Stimulated activated naive B cell treated with anti-CD40 and anti-IgM and Interleukin-4, amounts not matched to agents 10 μg/mL and 1 μg/mL and 100 μg/mL, for 72 hours (primary cell): ENCODE measurements at places on chromosomes 5 and 9.

- DNase-seq, result no peak
Measured at GRCh38 chr5:66891184-66891925, 295.2 kb downstream of the MAST4 start.

DNA sequence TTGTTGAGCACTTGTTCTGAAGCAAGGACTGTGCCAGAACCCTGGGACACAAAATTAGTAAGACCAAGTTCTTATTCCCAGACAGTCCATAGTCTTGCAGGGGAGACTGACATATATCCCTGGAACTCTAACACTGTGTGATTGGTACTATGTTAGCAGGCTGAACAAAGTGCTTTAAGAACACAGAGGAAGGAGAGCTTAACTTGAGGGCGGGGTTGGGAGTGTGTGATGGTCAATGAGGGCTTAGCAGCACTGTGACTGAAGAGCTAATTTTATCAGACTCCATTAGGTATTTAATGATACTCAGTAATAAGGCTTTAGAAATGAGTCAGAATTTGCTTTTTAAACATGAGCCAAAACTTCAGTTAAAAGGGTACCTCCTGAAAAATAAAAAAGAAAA, 14.9 kb upstream of the SPATA24 start:
- no peak for DNase-seq

- no peak for DNase-seq
Measured at GRCh38 chr5:66989286-66989685, 207.3 kb downstream of the CD180 start.

GRCh38 chr5:41575110-41575779, 64.8 kb upstream of the PLCXD3 start:
- DNase-seq, result no peak

DNA sequence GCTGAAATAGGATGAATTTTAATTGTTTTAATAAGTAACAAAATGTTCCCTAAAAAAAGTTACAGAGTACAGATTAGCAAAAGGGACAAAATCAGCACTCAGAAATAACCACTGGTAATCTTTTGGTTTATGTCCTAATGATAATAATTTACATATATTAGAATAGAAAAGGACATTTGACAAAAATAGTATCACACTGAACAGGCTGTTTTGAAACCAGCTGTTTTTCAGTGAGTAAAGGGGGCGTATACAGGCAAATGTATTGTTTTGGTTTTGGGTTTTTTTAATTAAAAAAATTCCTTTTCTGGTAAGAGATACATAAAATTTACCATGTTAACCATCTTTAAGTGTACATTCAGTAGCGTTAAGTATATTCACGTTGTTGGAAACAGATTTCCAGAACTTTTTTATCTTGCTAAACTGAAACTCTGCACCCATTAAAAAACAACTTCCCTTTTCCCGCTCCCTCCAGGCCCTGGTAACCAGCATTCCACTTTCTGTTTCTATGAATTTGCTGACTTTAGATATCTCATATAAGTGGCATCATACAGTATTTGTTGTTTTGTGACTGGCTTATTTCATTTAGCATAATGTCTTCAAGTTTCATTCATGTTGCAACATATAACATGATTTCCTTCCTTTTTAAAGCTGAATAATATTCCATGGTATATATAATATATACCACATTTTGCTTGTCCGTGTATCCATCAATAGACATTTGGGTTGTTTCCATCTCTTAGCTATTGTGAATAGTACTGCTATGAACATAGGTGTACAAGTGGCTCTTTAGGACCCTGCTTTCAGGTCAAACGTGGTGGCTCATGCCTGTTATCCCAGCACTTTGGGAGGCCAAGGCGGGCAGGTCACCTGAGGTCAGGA, 20.6 kb upstream of the LARP1 start:
- no peak for DNase-seq

DNA sequence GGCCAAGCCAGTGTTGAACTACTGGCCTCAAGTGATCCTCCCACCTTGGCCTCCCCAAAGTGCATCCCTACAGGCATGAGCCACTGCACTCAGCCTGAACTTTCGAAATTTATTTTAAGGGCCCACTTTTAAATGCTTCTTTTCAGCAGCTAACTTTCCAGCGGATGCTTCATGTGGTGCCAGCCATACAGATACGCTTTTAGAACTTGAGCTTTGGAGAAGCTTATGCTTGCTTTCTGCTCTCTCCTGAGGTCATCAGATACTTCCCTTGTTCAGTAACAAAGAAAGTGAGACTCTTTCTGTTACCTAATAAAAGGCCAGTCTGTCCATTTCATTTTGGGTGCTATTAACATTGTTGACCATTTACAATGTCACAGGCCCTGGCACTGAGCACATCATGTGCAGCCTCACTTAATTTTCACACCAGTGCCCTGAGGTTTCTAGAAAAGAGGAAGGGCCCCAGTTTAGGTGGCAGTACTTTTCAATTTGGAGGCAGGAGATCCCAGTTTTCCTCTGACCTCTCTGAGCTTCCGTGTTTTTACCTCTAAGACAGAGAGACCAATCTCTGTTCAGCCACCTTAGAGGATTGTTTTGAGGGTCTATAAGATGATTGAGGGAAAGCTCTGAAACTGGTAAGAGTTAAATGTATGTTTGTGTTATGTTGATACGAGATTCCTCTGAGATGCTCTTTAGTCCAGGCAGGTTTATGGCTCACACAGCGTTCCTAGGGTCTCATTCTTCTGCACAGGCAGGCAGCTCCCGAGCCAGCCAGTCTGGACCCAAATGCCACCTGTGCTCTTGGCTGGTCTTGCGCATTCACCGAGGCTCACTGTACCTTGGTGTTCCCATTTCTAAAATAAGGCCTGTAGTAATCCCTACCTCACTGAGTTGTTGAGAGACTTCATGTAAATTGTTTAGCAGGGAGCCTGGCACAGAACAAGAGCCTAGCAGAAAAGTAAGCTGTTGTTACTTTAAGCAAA, 4.4 kb downstream of the ABL1 start:
- DNase-seq, result no peak

GRCh38 chr5:54177058-54177457, 133.3 kb downstream of the ARL15 start:
- no peak for DNase-seq

DNA sequence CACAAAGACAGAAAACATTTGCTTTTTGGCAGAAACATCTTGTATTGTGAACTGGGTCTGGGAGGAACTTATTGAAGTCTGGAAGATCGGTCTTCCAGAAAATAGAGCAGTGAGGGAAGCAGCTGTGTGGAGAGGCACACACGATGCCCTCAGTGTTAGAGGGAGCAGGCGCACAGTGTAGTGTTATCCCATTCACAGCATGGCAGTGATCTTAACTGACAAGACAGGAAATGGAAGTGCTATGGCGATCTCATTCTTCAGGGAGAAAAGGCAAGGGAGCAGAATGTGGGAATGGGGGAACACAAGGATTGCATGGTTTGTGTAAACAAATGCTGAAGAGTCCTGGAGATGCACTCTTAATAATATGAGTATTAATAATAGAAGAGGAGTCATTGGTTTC, 161.0 kb downstream of the PBX3 start:
- DNase-seq, result no peak

DNA sequence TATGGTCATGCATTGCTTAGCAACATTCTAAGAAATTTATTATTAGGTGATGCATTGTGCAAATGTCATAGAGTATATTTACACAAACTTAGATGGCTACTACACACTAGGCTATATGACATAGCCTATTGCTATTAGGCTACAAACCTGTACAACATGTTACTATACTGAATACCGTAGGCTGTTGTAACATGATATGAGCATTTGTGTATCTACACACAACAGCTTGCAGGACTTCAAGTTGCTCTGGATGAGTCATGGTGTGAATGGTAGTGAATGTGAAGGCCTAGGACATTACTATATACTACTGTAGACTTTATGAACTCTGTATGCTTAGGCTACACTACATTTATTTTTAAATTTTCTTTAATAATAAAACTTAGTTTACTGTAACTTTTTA, 107.2 kb upstream of the MAMDC2 start:
- no peak for DNase-seq

DNA sequence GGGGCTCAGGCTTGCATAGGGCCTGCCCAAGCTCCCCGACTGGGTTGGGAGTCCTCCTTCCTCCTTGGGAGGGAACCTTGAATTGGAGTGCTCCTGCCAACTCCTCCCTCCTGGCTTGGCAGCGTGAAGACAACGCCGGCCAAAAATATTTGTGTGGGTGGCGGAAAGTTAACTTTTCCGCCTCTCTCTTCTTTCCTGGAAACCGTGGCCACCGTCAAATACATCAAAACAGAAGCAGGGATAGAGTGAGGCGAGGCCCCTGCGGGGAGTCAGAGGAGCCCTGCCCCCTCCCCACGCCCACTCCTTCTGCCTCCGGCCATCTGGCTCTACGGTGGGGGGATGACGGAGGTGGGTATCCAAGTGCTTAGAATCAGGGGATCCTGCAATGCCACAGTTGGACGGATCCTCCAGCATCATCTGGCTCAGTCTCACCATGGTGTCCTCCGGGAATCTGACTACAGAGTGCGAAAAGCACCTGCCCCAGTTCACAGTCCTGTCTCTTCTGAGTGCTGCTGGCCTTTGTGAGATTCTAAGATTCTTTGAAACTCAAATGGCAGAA, 25.2 kb upstream of the SYNPO start:
- no peak for DNase-seq

- DNase-seq, result no peak
Measured at GRCh38 chr9:17588395-17588794, 9.5 kb downstream of the SH3GL2 start.
